NCI-H2171 treated with DMSO at 0.1 percent for 48 hours (cell line): ENCODE measurements at places on chromosomes 13 and 19.

DNA sequence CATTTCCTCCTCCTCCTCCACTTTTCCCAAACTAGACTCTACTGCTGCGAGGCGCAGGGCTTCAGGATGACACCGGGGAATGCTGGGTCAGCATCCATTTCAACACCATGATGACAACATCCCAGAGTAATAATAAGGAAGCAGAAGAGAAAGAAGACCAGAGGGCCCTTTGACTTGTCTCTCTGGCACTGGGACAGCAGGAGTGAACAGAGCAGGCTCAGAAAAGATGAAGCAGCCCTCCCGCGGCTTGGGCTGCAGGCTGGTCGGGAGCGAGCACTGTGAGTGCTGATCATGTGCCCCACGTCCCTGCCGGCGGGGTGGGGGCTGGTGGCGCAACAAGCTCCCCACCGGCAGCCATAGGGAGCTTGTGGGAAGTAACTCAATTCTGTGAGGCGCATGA is 30.5 kb downstream of the RANBP3 start:
- no peak for DNase-seq

GRCh38 chr13:84208246-84208910 is 326.1 kb upstream of the SLITRK1 start:
- DNase-seq = peak; percentile 22

DNA sequence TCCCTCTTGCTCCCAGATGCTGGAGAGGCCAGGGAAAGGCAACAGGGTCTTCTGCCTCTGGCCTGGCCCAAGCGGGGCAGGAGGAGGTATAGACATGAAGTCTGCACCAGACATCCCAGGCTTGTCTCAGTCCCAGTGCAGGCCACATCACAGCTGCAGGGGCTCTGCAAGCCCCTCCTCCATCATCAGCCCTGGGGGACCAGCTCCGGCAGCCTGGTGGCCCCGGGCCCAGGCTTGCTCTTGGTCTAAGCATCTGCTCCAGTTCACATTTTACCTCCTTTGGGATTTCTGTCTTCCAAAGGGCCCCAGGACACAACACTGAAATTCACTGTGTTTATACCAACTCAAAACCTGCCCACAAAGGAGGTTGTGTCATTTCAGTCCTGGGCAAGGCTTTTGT is 359.4 kb downstream of the ZNF536 start:
- peak; percentile 68 for DNase-seq

DNA sequence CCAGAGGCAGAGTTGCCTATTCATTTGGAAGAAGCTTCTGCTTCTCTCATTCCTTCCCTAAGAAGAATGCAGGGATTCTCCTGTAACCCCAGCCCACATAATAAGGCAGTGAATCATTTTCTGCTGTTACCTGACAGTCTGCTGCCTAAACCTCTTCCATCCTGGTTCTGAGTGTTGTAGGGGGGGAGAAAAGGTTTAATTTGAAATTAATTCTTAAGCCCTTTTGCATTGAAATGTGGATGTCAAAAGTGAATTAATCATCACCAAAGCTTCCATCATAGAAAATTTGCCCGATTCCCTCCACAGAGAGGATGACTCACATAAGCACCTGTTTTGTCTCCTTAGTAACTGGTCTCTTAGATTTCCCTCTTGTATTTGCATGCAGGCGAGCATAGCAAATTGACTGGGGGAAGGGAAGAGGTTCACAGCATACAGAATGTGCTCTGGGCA is 146.7 kb upstream of the FNDC3A start:
- no peak for DNase-seq

DNA sequence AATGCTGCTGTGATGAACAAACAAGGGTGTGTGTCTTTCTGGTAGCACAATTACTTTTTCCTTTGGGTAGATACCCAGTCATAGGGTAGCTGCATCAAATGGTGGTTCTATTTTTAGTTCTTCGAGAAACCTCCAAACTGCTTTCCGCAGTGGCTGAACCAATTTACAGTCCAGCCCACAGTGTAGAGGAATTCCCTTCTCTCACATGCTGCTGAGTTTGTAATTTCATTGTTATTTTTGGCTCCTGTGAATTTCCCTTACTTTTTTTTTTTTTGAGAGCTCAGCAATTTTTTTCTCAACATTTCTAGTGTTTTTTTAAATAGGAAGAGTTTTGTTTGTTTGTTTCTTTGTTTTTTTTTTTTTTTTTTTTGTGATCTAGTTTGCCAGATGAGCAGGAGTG is 37.5 kb upstream of the ADGRE1 start:
- DNase-seq = no peak

- peak; percentile 44 for DNase-seq
Observed at GRCh38 chr13:49220036-49220855, at the start of gene MLNR. MLNR (plus strand) TSS chr13:49220338; CDS start chr13:49220338, 0 bp downstream.

GRCh38 chr19:4473011-4473762 is 1.1 kb downstream of the HDGFL2 start:
- DNase-seq = no peak

GRCh38 chr13:73421310-73421912 is 362.6 kb downstream of the KLF5 start:
- no peak for DNase-seq

GRCh38 chr19:35628264-35628564 is 622 bp upstream of the RBM42 start:
- DNase-seq = no peak

DNA sequence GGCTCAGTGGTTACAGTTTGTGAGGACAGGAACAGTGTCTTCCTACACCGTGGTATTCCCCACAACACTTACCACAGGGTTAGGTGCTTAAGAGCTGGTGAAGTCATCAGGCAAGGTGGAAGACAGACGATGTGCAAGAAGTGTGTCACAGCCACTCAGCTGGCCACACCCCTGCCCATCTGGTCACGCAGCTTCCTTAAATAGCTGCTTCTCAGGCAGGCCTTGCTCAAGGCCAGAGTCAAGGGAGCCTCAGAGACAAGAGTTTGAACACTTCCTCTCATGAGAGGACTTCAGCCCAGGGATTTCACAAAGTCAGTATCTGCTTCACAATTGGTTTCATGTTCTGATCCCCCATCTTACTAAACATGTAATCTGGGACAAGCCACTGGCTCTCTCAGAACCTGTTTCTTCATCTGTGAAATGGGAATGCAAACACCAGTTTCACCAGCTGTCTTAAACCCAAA is 80.3 kb upstream of the FRY start:
- no peak for DNase-seq

GRCh38 chr19:40598121-40598917 is 2.9 kb upstream of the LTBP4 start:
- DNase-seq = peak; percentile 92

DNA sequence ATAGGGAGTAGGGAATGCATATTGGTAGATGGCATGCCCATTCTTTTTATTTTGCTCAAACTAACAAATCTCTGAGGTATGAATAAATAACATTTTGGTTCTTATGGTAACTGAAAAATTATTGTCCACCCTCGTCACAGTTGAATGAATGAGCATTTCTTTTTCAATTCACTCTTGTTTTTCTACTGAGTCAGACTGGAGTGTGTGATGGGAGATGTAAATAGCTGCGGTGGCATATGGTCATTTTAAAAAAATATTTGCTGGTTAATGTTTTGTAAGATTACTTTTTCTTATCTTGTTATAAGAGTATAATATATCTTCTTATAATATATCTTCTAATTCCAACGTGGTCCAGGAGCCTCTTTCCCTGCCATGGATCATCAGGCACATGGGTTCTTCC is 586.5 kb downstream of the SLITRK5 start:
- DNase-seq = no peak

DNA sequence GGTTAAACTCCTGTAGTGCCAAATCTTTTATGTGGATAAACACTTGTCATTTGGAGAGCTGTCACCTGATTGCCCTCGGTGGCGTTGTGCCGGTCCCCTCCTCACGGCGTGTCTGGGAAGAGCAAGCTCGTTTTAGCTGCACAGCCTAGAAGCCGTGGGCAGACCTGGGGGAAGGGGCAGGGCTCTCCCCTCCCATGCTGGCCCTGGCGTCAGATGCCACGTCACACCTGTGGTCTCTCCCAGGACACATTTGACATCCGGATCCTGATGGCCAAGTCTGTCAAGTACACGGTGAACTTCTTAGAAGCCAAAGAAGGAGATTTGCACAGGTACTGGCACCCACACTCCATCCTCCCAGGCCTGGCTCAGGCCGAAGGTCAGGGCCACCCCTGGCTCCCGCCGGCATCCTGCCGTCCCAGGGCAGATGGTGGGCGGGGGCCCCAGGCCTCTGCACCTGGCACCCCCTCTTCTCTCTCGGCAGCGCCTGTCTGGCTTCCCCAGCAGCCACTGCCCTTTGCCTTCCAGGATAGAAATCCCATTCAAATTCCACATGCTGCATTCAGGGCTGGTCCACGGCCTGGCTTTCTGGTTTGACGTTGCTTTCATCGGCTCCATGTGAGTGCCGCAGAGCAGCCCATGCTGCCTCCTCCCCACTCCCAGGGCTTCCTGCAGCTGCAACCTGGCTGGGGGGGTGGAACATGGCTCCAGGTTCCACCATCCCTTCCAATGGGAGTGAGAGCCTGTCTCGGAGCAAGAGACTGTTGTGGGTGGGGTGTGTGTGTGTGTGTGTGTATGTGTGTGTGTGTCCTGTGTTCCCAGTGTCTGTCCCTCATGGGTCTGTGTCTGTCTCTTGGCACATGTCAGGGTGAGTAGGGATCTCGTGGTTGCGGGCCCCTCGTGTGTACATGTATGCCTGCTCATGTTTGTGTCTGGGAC is 8.8 kb downstream of the YIPF2 start:
- no peak for DNase-seq

- no peak for DNase-seq
Observed at GRCh38 chr13:36606060-36606459, 67.8 kb upstream of the SERTM1 start.

GRCh38 chr19:41801792-41802211 is 5.4 kb downstream of the CEACAM3 start:
- DNase-seq = no peak

- DNase-seq = peak; percentile 81
Observed at GRCh38 chr19:46616631-46617322, 8.1 kb downstream of the PTGIR start.

DNA sequence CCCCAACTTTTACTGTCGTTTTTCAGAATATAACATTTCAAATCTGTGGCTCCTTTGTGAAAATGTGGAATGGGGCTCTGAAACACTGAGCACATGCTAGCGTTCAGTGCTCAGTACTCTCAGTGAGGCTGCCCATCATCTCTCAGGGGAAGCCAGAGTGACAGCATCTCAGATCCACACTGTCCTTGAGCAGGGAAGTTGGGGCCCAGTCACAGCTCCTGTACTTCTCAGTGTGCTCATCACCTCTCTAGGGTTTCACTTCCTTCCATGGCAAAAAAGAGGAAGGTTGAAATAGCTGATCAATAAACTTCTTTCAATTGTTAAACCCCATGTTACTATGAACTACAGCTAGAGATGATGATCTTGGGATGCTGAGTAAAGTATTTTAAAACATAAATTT is 565.9 kb upstream of the SPRY2 start:
- DNase-seq = no peak

GRCh38 chr13:39616087-39616694 is 13.2 kb upstream of the LHFPL6 start:
- DNase-seq = peak; percentile 47

DNA sequence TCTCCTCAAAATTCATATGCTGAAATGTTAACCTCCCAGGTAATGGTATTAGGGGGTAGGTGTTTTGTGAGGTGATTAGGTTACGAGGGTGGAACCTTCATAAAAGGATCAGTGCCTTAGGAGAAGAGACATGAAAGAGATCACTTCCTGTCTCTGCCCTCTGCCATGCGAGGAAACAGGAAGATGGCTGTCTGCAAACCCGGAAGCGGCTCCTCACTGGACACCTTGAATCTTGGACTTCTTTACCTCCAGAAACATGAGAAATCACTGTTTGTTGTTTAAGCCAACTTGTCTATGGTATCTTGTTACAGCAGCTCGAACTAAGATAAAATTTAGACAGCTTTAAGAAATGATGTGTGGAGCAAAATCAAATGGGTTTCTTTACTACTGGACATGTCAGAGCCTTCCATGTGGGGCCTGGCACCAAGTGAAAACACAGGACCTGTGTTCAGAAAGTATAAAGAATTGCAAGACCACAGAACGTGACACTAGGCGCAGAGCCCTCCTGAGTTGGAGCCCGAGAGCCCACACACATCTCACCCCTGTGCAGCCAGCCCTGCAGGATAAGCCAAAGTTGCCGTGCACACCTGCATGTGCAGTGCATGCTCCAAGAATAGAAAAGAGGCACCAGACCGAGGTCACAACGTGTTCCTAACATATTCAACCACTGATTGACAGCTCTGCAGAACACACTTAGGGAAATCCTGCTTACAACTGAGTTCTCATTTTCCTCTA is 112.5 kb upstream of the UQCRFS1 start:
- peak; percentile 16 for DNase-seq

DNA sequence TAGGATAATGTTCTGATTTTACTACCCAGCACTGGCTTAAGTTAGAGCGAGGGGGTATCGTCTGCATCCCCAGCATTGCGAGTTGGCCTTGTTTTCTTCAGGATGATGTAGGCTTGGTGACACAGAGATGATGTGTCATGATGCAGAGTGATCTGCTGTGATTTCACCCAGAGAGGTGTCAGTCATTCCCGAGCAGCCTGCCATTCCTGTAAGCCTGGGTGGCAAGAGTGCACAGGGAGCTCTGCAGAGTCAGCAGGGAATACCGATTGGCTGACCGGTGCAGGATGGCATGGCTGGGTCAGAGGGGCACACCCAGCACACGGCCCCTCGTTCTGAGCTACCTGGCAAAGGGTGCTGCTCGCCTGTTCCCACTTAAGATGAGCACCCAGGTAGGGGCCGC is 15.8 kb upstream of the GJB6 start:
- no peak for DNase-seq

DNA sequence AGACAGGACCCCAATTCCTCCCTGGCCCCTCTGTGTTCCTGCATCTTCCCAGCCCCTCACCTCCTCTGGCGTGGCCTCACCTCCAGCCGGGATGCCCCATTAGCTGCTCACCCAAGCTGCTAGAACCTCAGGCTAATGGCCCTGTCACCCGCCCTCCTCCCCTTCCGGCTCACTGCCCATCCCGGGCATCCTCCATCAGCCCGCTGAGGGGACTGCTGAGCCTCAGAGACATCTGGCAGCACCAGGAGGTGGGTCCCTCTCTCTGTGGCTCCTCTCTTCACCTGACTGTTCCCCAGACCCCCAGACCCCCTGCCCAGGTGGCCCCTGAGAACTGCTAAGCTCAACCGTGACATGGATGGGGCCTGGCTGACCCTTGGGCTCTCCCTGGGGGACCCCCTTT is 2.9 kb downstream of the FFAR1 start:
- DNase-seq = peak; percentile 36

- DNase-seq = no peak
Observed at GRCh38 chr19:7788933-7789323, 25.9 kb downstream of the CLEC4M start.

GRCh38 chr19:58304748-58305064 is 471 bp upstream of the ERVK3-1 start:
- DNase-seq = no peak

- no peak for DNase-seq
Observed at GRCh38 chr19:29660835-29661234, 4.4 kb upstream of the PLEKHF1 start.

DNA sequence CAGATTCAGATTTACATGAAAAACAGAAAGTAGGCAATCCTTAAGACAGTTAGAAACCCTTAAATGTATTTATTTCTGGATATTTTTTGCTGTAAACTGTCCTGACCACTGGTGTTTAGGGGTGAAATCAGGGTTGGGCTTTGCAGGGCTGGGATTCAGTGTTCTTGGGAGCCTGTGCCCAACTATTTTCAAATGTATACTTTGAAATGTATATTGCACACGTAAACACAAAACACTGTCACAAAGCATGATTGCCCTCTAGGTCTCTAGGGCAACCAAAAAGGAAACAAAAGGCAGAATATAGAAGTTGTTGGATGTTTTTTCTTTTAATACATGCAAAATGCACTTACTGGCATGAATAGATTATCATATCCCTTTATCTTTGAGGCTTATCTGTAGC is 1185.4 kb downstream of the DIAPH3 start:
- no peak for DNase-seq

GRCh38 chr13:100540621-100541020 is 48.0 kb downstream of the GGACT start:
- no peak for DNase-seq
